ENCODE measurements at places on chromosomes 11 and 22.

GRCh38 chr11:110475671-110476070 lies 45.9 kb downstream of the FDX1 start:
- DNase-seq: no peak

- no peak for DNase-seq
Observed at GRCh38 chr11:133955945-133956421, 785 bp downstream of the IGSF9B start.

DNA sequence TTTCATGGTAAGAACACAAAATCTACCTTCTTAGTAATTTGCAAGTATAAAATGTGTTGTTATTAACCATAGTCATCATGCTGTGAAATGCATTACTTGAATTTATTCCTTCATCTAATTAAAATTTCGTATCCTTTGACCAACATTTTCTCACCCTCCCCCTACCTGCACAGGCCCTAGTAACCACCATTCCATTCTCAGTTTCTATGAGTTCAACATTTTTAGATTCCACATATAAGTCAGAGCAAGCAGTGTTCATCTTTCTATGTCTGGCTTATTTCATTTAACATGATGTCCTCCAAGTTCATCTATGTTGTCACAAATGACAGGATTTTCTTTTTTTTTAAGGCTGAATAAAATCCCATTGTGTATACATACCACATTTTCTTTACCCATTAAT lies 43.5 kb upstream of the CCDC179 start:
- DNase-seq: no peak

GRCh38 chr11:132907651-132908413 lies 624.5 kb downstream of the OPCML start:
- DNase-seq: no peak

DNA sequence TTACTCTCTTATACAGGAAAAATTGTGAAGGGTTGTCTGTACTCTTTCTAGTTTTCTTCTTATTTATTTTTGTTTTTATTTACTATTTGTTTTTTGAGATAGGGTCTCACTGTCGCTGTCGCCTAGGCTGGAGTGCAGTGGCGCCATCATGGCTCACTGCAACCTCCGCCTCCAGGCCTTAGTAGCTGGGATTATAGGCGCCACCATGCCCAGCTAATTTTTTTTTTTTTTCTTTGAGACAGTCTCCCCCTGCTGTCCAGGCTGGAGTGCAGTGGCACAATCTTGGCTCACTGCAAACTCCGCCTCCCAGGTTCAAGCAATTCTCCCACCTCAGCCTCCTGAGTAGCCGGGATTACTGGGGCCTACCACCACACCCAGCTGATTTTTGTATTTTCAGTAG lies 18.4 kb downstream of the CUL5 start:
- no peak for DNase-seq

DNA sequence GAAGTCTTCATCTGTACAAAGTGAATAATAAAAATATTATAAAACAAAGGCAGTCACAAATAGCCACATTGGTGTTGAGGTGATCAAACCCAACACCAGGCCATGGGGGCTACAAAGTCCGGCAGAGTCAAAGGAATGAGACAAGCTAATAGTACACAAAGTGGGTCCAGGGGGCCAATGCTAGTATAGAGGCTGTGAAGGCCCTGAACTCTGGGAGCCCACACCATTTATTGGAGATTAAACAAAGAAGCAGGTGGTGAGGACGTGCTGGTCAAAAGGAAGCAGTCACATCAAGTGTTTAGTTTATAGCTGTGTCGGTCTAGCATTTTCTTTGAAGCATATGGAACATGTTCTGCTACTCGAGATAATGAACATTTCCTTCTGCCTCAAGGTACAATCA lies 58.6 kb upstream of the CCT8L2 start:
- DNase-seq: no peak

- no peak for DNase-seq
Observed at GRCh38 chr22:31488988-31489617, 539 bp downstream of the EIF4ENIF1 start.

DNA sequence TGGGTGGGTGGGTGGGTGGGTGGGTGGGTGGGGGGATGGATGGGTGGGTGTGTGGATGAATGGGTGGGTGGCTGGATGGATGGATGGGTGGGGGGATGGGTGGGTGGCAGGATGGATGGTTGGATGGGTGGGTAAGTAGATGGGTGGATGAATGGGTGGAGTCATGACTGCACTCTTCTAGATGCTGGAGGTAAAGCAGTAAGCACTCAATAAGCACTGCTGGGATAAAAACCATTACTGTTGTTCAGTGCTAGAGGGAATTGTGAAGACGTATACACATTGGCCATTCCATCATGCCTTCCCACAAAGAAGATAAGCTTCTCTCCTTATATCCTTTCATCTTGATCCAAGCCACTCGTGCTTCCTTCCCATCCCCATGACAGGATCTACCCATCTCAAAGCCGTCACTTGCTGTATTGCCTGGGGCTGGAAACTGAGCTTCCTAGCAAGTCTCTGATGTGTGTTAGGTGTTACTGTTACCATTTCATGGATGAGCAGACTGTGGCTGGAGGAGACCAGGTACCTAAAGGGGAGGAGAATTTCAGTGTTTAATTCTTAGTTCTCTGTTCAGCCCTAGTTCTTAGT lies 74.8 kb downstream of the MICAL2 start:
- DNase-seq: no peak

DNA sequence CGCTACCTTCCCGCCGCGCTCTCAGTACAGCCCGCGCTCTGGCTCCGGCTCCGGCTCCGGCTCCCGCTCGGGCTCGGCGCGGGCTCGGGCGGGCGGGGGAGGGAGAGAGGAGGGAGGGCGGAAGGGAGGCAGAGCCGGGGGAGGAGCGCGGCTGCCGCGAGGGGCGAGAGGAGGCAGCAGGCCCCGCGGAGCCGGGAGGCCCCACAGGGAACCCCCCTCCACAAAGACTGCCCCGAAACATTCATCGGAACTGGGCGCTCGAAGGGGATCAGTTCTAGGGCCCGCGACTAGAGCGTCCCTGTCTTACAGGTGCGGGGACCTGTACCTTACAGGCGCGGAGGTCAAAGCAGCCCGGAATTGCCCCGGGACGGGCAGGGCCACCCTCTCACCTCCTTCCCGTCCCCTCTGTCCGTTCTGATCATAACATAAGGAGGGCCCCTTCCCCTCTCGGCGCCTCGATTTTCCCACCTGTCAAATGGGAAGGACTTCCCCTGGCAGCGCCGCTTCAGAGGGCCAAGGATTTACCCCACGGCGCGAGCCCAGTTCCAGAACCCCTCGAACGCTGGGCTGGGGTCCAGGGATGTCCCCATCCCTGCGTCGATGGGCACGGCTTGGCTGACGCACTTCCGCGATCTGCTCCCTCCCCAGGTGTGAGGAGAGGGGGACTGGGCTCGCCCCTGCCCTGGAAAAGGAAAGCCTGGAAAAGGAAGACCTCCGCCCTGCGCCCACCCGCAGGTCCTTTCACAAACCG lies at the start of gene SHISA8:
Gene SHISA8 (minus strand): TSS at position 40 of the 751 bp plus-strand sequence. CDS start 407 bp downstream, outside the sequence.
- no peak for DNase-seq

GRCh38 chr11:16338393-16338792 lies 18.0 kb downstream of the SOX6 start:
- no peak for DNase-seq

DNA sequence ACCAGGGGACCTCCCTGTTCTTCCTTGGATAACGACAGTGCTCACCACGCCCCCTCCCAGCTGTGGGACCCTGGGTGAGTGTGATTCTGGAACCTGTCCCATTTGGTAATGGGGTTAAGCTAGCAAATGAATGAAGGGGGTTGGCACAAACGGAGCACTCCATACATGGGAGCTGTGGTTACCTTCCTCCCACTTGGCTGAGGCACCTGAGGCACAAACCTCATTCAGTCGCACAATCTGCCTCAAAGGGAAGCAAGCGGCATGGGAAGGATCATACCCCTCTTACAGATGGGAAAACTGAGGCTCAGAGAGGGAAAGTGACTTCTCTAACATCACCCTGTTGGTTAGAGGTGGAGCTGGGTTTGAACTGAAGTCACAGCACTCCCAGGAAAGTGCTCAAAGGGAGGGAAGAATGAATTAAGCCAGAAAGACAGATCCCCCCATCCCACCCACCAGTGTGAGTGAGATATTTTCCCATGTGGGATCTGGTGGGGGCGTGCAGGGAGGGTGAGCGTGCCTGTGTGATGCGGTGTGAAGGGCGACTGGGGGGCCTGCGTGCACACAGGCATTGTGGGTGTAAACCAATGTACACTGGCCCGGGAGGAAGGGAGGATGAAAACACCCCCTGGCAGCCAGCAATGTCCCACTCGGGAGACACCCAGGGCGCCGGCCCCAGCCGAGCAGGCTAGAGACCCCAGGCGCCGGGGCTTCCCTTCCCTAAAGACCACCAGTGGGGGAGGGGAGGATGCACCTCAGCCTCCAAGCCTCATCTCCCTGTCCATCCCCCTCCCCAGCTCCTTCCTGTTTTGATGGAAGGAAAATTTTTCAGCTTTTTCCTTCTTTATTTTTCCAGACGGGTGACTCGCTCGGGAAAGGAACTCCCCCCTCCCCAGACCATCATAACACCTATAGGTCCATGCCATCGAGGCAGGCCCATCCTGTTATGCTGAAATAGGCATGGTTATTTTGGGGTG lies 8.0 kb upstream of the PDGFB start:
- DNase-seq: no peak

GRCh38 chr11:12775955-12776354 lies 101.7 kb downstream of the TEAD1 start:
- DNase-seq: no peak

- no peak for DNase-seq
Observed at GRCh38 chr22:17086296-17086695, 1.5 kb downstream of the IL17RA start.

DNA sequence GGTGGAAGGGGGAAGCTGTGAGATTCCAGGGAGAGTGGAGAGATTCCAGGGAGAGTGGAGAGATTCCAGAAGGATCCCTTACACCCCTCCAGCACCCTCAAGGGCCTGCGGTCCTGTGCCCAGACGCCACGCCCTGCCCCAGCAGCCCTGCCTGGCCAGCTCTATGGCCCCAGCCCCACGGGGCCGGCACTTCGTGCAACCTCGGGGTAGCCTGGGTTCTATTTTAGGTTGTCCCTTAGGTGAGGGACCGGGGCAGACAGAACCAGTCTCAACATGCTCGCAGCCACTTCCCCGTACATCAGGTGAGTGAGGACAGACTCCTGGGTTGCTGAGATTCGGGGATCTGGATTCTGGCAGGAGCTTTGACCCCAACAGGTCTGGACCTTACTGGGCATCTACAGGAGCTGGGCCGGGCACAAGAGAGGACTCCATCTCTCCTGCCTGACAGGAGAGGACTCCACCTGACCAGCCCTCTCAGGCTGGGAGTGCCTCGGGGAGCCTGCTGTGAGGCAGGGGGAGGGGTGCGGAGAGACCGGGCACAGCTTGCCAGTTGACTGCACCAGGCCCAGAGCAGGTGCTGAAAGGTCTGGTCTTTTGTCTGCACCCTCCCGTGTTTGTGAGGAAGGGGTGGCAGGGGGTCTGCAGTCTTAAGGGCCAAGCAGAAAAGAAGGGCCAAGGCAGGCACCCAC lies 8.5 kb upstream of the ADORA2A start:
- DNase-seq: no peak

GRCh38 chr11:125165111-125165842 lies 726 bp downstream of the PKNOX2 start:
- DNase-seq: no peak

- no peak for DNase-seq
Observed at GRCh38 chr11:57772562-57772961, 11.0 kb downstream of the CTNND1 start.

DNA sequence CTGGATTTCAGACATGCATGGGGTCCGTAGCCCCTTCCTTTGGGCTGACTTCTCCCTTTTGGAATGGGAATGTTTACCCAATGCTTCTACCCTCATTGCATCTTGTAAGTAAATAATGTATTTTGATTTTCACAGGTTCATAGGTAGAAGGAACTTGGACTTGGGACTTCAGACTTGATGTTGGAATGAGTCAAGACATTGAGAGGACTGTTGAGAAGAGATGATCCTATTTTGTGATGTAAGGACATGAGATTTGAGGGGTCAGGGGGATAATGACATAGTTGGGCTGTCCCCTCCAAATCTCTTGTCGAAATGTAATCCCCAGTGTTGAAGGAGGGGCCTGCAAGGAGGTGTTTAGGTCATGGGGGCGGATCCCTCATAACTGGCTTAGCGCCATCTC lies 933 bp upstream of the KRTAP5-10 start:
- no peak for DNase-seq

DNA sequence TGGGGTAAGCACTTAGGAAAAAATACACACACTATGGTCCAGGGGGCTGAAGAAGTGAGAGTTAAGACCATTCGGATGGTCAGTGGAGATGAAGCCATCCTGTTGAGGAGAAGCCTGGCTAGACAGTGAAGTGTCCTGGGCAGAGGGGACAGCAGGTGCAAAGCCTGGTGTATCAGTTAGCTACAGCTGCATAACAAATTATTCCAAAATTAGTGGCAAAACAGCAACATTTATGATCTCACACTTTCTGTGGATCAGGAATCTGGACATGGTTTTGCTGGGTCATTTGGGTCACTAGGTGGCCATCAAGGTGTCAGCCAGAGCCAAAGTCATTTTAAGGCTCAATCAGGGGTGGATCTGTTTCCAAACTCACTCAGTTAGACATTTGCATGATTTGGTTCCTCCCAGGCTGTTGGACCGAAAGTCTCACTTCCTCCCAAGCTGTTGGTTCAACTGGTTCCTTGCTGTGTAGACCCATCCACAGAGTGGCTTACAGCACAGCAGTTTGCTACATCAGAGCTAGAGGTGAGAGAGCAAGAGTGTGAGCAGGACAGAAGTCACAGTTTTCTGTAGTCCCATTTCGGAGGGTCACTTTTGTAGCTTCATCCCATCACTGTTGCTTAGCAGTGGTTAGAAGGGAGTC lies 80.1 kb upstream of the ALX4 start:
- DNase-seq: no peak

DNA sequence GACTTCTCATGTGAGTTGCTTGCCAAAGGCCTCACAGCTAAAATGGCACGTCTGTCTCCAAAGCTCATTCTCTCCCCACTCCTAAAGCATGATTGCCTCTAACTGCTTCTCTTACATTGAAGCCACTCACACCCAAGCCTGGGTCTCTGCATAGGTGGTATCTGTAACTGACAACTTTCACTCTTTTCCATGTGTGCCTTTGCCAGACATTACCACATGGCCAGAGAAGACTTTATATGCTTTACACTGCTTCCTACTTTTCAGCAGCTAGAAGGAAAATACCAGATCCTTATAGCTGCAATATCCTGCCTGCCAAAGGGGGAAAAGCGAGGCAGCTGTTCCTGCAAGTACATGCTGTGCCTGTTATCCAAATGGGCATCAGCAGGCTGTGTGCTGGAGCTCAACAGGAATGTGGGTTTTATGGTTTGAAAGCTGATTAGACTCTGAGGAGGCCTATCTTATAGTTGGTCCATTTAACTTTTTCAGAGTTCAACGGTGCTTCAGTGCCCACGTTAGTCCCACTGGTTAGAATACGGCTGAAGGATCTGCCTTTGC lies 547.1 kb downstream of the RAB38 start:
- no peak for DNase-seq
